Memory B cell (primary cell): ENCODE measurements at places on chromosomes 3 and 15.

- no peak for DNase-seq
These were observed 372.5 kb downstream of the IL20RB start for GRCh38 chr3:137330246-137330645.

GRCh38 chr3:60250810-60251209 lies 1000.4 kb downstream of the FHIT start:
- DNase-seq: no peak

DNA sequence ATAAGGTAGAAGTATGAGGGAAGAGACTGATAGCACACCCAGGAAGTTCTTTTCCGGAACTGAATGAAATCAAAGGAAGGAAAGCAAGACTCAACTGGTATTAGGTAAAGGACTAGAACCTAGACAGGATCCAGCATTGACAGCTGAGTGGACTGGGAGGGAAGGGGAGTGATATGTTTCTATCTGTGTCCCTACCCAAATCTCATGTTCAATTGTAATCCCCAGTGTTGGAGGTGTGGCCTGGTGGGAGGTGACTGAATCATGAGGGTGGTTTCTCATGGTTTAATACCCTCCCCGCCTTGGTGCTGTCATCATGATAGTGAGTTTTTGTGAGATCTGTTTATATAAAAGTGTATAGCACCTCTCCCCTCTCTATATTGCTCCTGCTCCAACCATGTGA lies 415.9 kb upstream of the KCNMB2 start:
- no peak for DNase-seq

DNA sequence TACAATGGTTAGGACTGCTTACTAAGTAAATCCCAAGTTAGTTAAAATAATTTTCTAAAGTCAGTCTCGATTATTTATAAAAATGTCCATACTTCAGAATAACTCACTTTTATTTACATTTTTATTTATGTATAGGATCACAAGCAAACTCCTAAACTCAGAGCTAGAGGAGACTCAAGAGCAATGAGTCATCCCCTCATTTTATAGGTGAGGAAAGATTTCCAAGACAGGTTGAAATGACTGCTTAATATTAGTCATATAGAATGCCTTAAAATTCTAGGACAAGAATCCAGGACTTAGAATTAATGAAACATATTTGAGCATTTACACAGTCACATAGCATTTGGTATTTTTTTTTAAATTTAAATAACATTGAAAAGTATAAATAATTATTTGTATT lies 983.8 kb downstream of the SI start:
- no peak for DNase-seq

DNA sequence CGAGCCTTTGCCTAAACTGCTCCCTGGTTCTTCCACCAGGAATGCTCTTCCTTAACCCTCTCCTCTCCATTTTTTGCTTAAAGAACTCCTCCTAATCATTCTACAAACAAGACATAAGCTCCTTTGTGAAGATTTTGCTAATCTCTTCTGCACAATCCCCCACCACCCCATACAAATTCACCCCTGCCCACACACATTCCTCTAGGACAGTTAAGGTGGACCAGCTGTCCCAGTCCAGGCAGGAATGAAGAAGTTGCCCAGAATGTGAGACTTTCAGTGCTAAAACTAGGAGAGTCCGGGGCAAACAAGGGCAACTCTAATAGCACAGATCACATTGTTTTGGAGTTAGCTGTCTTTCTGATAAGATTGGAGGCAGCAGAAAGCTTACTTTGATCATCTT lies 13.9 kb upstream of the FAM174B start:
- no peak for DNase-seq

DNA sequence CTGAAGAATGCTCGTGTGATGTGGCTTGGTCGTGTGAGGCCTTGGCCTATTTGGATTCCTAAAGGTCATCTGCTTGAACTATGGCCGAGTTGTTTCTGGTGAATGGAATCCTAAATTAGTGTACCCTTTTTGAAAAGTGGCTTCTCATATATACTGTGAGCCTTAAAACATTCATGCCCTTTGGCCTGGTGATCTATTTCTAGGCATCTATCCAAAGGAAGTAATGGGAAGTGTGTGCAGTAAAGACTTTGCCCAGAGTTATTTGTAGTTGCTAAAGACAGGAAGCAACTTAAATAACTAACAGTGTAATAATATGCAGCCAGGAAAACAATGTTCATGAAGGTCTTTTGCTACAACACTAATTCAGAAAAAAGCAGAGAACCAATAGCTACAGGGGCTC lies 3.0 kb downstream of the DGKG start:
- no peak for DNase-seq

DNA sequence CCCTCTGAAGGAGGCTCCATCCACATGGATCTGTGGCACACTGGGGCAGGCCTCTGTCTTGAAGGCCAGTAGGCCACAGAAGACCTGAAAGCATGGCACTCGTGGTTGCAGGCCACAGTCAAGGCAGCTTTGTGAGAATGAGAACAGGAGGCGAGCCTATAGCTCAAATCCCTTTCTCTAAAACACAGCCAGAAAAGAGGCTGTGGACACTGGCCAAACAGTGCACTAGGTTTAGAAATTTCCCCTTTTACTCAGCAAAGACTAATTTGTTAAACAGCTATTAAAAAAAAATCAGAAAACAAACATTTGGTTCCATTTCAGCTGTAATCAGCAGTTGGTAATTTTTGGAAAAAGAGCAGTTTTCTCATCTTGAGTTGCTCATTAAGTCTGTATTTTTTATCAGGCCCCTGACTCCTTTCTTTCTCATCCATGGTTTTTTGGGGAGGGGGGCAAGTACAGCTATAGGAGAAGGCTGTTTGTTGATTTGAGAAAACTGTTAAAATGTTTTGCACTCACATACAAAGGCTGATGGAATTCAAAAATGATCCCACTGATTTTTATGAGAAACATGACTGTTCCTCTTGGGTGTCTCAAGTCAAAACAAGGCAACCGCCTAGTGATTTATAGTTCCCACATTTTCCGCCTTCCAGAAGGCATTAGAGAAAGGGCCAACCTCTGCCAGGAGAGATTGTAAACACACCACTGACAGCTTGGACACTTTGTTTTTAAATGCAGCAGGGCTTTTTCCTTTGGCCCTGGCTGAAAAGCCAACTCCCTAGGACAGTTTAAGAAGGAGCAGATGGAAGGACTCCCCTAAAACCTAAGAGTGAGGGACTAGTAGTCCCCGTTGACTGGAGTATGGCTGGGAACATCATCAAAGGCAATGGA lies 28.1 kb downstream of the PARP16 start:
- no peak for DNase-seq

DNA sequence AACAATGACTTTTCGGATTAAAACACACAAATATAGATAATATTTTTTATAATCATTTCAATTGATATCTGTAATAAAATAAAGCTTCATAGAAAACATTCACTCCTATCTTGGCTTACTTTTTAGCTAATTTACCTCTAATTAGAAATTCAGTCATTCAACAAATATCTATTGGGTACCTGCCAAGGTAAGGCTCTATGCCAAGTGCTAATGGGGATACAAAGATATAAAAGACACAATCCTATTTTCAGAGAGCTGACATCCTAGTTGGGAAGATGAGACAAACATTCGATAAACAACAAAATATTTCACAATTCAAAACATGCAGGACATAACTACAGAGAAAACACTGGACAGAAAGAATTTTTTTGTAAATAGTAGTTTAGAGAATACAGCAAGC lies 63.3 kb downstream of the ULK4 start:
- no peak for DNase-seq

DNA sequence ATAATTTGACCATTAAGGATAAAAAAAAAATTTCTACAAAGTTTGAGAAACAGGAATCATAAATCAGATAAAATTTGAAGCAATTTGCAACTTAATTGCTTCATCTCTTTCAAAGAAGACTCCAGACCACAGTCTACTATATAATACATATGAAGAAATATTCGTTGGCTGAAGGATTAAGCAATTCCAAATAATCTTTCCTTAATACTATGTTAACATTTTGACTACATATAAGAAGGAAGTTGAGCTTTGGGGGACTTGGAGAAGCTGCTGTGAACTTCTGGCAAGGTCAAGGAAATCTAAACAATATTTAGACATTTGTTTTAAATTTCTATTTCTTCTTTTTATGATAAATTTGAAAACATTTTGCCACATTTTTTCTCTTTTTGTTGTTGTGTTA lies 13.5 kb upstream of the GABRR3 start:
- no peak for DNase-seq

- no peak for DNase-seq
These were observed at the start of gene HCN4 for GRCh38 chr15:73368301-73369136. TSS of gene HCN4 (minus strand) at chr15:73368958. CDS start at chr15:73368270, 688 bp downstream.

DNA sequence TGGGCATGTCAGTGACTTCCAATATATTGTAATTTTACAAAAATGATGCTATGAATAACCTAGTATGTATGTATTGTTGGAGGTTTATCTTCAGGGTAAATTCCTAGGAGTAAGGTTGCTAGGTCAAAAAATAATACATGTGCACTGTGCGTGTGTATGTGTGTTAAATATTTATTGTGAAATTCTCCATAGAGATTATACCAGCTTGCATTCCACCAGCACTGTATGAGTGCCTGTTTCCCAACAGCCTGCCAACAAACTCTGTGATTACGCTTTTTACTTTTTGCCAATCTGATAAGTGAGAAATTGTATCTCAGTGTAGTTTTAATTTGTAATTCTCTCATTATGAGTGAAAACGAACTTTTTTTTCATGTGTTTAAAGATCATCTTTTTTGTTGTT lies 12.6 kb upstream of the IGF2BP2 start:
- no peak for DNase-seq

GRCh38 chr3:46778101-46778500 lies 60.4 kb upstream of the PRSS50 start:
- DNase-seq: no peak

- no peak for DNase-seq
These were observed 50.7 kb downstream of the ADAMTS17 start for GRCh38 chr15:100291106-100291505.

DNA sequence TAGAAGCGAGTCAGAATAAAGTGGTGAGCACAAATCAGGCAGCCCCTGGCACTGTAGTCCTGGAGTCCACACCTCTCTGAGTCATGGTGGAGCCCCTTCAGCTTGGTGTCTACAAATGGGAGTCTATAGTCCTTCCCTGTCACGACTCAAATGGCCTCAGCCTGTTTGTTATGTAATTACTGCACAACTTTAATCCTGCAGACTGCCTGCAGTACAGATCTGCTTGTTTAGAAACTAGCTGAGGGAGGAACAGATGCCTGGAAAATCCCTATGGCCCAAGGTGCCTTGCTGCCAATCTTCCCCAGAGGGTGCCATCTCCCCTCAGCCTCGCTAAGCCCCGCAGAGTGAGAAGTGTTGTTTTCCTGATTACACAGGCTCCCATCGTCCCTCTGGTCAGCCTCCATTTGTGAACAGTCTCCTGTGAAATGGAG lies 3.9 kb upstream of the CXCR6 start:
- no peak for DNase-seq

GRCh38 chr3:23590424-23591273 lies 215.1 kb upstream of the UBE2E1 start:
- DNase-seq: no peak

- DNase-seq: no peak
These were observed 39.6 kb upstream of the PDCD6IP start for GRCh38 chr3:33758864-33759263.

- DNase-seq: no peak
These were observed 18.1 kb downstream of the CX3CR1 start for GRCh38 chr3:39261726-39262125.

DNA sequence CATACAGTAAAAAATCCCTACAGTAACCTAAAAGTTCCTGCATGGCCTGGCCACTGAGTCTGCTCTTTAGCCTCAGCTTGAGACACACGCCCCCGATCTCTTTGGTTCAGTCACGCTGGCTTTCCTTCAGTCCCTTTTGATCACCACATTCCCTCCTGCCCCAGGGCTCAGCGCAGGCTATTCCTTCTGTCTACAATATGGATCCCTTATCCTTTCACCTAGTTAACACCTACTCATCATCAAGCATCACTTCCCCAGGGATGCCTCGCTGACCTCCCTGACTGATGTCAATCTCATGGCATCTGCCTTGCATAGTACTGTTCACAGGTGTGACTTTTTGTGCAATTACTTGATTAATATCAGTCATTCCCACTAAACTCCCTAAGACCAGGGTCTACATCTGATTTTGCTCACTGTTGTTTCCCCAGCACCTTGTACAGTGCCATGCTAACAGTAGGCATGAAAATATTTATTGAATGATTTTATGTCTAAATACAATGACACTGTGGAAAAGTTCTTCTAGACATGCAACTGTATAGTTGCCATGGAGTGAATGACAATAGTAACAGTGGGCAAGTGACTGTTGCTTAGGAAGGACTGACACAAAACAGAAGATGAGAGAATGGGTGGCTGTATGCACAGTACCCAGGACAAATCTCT lies at the start of gene SNTN:
Gene SNTN, plus strand, starts transcription at position 610 of the 660 bp plus-strand sequence. Its CDS starts 13 bp downstream, at position 623.
- no peak for DNase-seq

DNA sequence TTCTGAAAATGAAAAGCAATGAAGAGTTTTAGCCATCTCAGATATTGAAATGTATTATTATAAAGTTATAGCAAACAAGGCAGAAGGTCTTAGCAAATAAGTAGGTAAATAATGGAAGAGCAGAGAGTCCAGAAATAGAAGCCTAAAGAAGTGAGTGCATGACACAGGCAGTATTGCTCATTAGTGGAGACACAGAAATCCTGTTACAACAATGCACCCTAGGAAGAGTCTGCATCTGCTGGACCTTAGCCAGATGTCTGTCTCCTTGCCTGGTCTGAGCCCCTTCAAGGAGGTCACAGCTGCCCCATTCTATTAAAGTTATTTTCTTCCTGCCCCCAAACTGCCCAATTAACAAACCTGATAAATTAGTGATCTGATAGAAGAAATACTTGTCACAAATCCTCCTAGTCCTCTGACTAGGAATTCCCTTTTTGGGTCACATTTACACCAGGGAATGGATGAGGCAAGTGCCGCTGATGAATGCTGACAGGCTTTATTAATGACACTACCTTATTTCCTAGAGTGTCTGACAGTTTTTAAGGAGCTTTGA lies 51.9 kb downstream of the HOMER2 start:
- DNase-seq: no peak

GRCh38 chr15:85354461-85354860 lies 25.9 kb upstream of the AKAP13 start:
- no peak for DNase-seq

- no peak for DNase-seq
These were observed 148.6 kb upstream of the NR2F2 start for GRCh38 chr15:96181873-96182301.

DNA sequence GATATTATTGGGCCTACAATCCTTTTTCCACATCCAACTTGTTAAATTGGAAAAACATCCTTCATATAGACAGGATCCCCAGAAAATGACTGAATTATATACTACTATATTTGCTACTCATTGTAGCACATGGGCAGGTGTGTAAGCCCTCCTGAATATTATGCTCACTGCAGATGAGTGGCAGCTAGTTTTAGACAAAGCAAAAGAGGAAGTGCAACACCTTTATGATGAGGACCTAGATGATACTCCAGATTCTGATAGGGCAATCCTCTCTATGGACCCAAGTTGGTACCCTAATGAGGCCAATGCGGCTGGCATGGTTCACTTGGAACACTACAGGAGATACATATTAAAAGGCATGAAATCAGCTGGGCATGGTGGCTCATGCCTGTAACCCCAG lies 119.1 kb upstream of the PLCL2 start:
- DNase-seq: no peak

- no peak for DNase-seq
These were observed 293.6 kb upstream of the MDFIC2 start for GRCh38 chr3:70606018-70606417.

- DNase-seq: no peak
These were observed 40.0 kb upstream of the CMSS1 start for GRCh38 chr3:99777708-99778107.

GRCh38 chr3:30668051-30668609 lies 61.7 kb downstream of the TGFBR2 start:
- DNase-seq: no peak
